ENCODE measurements at places on chromosomes 13 and 19.

GRCh38 chr19:33412601-33413425 is 39.3 kb downstream of the CEBPG start:
- DNase-seq, result no peak

DNA sequence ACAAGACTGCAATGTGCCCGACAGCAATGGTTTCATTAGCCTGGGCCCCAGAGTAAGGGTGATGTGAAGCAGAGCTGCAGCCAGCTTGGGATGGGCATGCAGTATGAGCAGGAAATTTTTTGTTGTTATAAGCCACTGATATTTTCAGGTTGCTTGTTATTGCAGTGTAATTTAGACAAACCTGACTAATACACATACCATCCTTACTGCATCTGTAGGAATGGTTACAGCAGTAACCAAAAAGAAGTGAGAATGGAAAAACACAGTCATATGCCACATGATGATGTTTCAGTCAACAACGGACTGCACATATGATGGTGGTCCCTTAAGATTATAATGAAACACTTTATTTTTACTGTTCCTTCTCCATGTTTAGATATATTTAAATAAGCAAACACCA is 8.6 kb upstream of the POMP start:
- DNase-seq, result no peak

GRCh38 chr19:4120559-4121272 is 3.2 kb downstream of the MAP2K2 start:
- no peak for DNase-seq

GRCh38 chr13:99640260-99640659 is 139.0 kb downstream of the TM9SF2 start:
- DNase-seq, result no peak

DNA sequence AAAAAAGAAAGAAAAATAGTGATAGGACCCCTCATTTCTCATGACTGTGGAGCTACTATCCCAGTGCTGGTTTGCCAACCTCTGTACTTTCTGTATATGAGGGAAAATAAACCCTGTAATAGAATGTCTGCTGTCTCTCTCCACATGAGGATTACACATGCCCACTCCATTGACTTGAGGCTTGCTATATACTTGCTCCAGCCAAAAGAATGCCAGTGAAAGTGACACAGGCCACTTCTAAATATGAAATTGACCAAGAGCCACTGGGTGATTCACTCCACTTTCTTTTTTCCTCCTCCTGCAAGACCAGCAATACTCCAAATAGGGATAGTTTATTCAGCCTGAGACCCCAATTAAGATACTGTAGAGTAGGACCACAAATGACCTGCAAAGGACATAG is 6.2 kb downstream of the THAP8 start:
- no peak for DNase-seq

GRCh38 chr13:91312324-91312723 is 35.2 kb upstream of the MIR17HG start:
- DNase-seq, result no peak
